ENCODE measurements at places on chromosomes 7 and 10.

DNA sequence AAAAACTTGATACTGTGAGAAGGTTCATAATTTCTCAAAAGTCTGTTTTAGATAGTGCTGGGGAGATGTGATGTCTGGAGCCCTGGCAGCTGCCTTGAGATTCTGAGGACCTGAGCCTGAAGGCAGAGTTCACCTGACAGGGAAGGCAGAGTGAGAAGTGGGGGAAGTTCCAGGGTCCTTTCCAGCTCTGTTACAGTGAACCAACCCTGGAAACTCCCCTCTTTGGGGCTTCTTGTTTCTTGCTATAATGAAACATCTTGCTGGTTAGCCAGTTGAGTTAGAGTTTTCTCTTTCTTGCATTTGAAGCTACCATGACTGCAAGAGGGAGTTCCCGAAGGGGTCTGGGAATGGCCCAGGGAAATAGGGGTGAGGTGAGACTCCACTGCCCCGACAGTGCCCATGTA, 158.9 kb upstream of the TNRC18 start:
- no peak for DNase-seq

- DNase-seq: no peak
These were observed 63.9 kb upstream of the PDGFA start for GRCh38 chr7:583410-584121.

- no peak for DNase-seq
These were observed 78.6 kb downstream of the TRRAP start for GRCh38 chr7:98956937-98957336.

- no peak for DNase-seq
These were observed 34.7 kb upstream of the GJD4 start for GRCh38 chr10:35570397-35570796.

DNA sequence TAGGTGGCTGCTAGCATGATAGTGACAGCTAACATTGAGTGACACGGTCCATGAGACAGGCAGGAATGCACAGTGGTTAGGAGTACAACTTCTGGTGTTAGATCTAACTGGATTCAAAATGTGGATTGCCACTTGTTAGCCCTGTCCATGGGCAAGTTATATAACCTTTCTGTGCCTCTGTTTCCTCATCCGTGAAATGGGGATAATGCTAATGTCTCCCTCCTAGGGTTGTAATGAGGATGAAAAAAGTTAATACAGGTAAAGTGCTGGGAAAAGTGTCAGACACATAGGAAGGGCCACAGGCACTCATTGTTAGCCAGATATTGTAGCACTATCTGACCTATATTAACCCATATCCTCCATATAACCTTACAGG, 41.8 kb downstream of the TACR2 start:
- DNase-seq: no peak

DNA sequence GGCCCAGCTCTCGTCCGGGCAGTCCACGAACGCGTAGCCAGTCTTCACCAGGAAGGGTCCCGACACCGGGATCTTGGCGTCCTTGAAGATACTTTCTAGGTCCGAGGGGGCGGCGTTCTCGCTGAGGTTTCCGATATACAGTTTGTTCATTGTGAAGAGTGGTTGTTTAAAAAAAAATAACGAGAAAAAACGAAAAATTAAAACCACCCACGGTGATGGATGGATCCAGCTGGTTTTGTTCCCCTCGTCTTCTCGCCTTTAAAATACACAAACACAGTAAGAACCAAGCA, 385 bp downstream of the IGF2BP3 start:
- no peak for DNase-seq

GRCh38 chr10:14688606-14689005, 86.1 kb downstream of the FAM107B start:
- no peak for DNase-seq

- no peak for DNase-seq
These were observed 121.2 kb downstream of the FAM107B start for GRCh38 chr10:14653271-14654161.

DNA sequence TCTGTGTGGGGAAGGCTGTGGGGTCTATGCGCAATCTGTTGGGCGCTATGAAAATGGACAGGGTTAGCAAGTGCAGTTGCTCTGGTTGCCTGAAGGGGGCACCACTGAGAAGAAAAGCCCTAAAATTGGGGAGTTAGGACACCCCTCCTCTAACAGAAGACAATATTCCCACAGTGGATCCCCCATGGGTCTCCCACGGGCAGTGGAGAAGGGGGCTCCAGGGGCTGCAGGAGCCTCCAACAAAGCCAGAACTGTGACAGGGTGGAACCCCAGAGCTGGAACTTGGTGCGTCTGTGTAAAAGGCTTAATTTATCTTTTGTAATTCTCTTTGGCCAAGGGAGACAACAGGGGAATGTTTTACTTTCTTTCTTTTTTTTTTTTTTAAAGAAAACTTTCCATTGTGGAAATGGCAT, 12.5 kb upstream of the COL13A1 start:
- DNase-seq: no peak

GRCh38 chr7:91660734-91661356, 219.7 kb downstream of the MTERF1 start:
- DNase-seq: no peak

All from stimulated activated CD4-positive, alpha-beta T cell treated with anti-CD3 and anti-CD28 coated beads, TNF-alpha, amount 100 ng/mL, for 4 hours (primary cell).